ENCODE measurements at places on chromosomes 13 and 19.

DNA sequence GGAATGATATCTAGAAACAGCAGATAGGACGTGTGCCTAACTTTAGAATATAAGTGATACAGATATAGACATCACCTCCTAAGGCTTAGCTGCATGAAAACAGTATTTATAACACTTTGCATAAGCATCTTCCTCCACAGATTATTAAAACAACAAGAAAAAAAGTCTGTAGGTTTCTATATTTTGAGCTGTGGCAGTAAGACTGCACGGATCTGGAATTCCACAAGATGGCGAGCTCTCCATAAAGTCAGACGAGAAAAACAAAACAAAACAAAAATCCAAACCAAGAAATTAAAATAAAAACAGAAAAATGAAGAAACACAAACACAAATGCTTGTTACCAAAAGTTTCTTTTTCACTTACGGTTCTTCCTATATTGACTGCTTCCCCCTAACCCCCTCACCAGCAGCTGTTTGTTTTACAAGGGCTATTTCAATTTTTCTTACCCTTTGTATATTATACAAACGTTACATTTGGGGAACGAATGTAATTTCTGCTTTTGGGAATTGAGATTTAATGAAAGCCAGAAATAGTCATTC lies 285.8 kb downstream of the MYO16 start:
- no peak for DNase-seq

DNA sequence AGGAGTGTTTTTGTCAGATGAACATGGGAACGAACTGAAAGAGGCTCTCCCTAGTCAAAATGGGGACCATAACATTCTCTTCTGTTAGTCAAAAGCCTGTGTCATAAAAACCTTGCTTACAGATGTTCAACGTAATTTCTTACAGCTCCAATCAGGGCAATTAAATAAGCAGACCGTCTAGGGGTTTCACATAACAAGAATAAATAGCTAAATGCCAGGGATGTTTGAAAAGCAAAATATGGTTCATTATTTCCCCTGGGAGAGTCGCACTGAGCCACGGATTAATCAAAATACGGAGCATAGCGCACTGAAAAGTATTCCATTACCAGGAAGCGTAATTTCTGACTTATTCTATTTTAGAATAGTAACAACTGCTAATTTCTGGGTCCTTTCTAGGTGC lies 63.7 kb upstream of the MRI1 start:
- no peak for DNase-seq

DNA sequence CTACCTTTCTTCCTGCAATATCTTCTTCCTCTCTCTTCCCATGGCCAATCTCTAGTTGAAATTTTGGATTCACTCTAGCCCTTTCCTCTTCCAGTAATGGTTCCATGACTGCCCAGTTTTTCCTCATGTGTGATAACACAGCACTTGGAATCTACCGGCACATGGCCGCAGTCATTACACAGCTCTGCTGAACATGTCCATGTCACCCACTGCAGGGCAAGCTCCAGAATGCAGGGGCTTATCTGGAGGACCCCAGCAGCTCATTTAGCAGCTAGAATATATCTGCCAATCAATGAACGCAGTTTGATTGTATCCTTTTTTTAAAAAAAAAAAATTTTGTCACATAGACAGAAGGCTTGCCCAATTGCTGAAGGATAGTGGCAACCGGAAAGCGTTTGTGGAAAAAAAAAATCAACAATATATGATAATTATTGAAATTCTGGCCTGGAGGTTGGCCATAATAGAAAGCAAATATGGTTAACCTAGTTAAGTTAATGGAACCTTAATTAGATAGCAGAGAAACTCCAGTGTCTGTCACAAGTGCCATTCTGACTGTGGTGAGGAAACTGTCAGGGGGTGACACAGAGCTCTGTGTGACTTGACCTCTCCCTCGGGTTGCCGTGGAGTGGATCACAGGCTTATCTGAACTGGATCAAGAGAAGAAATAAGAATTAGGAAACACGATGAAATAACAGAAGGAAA lies 426.7 kb downstream of the LIG4 start:
- DNase-seq: no peak

DNA sequence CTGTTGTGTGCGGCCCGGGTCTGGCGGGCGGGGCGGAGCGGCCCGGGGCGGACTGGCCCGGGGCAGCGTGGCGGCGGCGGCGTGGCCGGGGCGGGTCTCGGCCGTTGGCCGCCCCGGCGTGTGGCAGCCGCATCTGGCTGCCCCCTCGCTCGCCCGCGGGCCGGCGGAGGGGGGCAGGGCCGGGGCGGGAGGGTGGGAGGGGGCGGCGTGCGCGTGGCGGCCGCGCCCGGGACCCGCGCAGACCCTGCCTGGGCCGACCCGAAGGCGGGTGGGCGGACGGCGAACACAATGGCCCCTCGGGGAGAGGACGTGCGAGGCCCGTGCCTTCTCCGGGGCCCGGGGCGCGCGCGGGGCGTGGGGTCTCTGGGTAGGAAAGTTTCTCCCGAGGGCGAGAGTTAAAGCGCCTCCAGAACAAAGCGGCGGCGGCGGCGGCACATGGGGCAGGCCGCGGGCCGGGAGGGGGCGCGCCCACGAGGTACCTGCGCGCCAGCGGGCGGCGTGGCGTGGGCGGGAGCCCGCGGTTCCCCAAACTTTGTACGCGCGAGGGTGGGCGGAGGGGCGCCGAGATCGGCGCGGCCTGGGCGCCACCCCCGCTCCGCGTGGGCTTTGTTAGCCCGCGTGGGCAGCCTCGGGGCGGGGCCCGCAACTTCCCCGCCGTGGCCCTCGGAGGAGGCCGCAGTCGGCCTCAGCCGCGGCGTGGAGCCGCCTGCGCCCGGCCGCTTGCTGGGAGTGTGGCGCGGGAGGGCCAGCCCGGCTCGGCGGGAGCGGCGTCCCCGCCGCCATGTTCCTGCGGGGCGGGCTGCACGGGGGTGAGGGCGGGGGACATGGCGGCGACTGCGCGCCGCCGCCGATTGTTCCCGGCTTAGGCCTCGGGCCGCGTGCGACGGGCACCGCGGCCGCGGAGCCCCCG lies 764 bp downstream of the MIR17HG start:
- DNase-seq: peak; percentile 70

GRCh38 chr13:74424455-74424854 lies 290.3 kb upstream of the KLF12 start:
- no peak for DNase-seq

Measured in ecto neural progenitor cell (in vitro differentiated cells).